NCI-H2171 treated with DMSO at 0.1 percent for 48 hours (cell line): ENCODE measurements at places on chromosomes 3 and 15.

- DNase-seq = no peak
These were observed 210.3 kb downstream of the RAP2B start for GRCh38 chr3:153372326-153372725.

DNA sequence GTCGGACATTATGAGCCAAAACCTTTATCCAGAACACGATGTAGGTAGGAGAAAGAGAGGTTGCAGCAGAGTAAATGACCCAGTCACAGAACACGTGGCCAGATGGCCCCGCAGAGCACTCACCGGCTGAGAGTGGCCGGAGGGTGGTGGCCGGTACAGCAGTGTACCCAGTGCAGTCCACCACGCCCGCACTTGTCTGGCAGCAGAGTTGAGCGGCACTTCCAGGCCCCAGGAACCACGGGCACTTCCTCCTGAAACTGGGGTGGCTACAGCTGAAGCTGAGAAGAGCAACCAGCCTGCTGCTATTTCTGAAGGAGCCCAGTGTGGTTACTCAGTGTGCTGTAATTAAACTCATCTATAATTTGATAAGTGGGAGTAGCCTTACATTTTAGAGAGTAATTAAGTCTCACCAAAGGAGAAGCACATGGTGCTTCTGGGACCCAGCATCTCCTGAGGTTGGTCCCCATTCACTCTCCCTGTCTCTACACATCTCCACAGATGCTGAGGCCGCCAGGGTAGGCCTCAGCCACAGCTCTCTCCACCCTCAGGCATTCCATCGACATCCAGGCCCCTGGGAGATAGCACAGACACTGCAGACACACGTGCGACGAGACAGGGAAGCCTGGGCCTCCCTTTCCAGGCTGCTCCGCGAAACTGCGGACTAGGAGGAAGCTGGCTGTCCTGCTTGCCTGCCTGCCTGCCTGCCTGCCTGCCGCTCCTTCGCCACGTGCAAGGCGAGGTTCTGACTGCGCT, 49.8 kb downstream of the BDH1 start:
- DNase-seq = no peak

- DNase-seq = no peak
These were observed 29.8 kb downstream of the CCR3 start for GRCh38 chr3:46272028-46272451.

DNA sequence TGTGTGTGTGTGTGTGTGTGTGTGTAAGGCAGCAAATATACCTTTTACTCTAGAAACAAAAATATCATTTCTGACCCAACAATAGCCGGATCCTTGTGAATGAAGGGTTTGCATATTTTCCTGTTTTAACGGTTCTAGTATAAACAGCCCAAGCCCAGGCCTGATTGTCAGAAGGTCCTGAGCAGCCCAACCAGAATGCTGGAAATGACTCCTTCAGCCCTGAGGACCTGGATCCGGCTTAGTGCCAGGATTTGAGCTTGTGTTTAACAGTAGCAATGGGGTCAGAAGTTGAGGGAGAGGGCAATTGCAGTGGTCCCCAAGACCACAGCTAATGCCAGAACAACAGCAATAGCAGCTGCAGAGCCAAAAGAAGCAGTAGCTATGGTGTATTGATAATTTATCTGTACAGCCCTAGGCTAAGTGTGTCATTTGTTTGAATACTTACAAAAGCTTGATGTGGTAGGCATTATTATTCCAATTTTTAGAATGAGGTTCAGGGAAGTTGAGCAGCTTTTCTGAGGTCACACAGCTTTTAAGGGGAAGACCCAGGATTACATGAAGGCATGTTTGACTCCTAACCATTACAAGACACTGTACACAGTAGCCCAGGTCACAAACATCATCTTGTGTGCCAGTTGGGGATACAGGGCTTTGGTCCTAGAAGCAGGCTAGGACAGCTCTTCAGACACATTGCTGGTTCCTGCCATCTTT, 12.8 kb downstream of the FOXL2 start:
- DNase-seq = no peak

DNA sequence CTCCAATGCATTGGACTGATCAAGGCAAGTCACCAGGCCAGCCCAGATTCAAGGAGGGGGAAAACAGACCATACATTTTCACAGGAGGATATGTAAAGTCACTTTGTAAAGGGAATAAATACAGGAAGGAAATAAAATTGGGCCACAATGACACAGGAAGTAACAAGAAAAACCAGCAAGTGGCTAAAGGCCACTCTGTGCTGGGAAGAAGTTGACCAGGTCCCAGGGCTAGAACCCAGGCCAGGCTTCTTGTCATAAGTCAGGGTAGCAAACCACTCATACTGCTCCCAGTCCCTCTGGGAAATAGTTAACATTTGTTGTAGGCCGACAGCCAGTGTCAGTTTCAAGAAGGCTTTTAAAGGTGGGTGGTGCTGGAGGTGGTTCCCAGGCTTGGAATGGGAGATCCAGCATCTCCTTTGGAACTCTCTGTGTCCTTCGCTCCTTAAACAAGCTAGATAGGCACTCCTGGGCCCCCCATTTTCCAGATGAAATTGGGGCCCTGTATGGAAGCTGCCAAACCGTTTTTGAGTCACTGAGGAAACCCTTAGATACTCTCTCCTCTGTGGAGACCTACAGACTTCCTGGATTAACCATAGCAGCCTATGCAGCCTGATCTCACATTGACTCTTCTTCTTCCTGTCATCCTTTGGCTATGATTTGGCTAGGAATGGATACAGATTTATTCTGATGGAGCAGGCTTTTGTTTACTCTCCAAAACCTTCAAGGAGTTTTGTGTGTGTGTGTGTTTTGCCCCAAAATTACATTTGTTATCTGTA, 14.7 kb upstream of the EDC3 start:
- no peak for DNase-seq

GRCh38 chr3:185825639-185826481, 1.0 kb upstream of the IGF2BP2 start:
- DNase-seq = peak; percentile 4

DNA sequence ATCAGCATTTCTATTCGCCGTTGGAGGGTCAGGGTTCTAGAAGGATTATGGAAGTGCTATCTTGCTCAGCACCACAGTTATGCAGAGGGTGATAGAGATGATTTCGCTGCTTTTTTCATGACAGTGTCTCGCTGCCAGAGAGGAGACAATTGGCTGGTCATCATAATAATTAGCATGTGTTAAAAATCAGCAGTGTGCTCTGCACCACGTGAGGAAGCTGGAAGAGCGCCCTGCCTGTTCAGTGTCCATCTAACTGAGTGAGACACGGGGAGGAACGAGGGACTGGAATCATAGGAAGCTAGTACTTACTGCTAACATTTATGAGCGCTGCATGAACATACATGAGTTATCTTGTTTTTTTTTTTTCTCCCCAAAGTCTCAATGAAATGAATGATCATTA, 116.2 kb upstream of the PLAAT1 start:
- no peak for DNase-seq

- DNase-seq = no peak
These were observed 1.8 kb upstream of the CEP97 start for GRCh38 chr3:101722394-101723173.

DNA sequence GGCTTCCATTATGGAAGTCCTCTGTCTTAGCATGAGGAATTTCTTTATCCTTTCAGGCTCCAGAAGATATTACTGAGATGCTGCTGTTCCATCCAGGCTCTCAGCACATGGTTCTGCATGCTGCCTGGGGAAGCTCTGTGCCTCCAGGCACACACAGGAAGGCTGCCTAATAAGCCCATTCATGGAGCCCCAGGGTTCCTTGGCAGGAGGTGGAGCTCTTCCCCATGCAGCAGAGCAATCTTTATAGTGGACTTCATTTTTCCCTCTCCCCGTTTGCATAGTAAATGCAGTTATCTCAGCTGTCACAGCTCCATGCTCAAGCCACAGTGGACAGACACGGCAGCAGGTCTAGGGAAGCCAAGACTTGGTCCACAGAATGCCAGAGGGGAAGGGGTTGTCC, 57.6 kb downstream of the BOC start:
- no peak for DNase-seq

DNA sequence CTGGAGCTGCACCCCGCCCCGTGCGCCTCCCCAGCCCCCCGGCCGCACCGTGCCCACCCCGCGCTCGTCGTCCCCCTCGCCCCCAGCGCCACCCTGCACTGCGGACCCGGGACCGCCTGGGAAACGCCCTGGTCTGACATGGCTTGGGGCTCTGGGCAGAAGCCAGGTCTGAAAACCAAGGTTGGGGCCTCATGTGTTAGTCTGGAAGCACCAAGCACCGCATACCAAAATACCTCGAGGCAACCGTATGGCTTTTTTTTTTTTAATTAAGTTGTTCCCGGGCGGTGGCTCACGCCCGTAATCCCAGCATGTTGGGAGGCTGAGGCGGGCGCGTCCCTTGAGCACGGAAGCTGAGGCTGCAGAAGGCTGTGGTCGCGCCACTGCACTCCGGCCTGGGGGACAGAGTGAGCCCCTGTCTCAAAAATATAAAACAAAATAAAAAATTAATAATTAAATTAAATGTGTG, 91.5 kb upstream of the CHD2 start:
- no peak for DNase-seq

- no peak for DNase-seq
These were observed 16.7 kb downstream of the DYNC1LI1 start for GRCh38 chr3:32553973-32554372.

DNA sequence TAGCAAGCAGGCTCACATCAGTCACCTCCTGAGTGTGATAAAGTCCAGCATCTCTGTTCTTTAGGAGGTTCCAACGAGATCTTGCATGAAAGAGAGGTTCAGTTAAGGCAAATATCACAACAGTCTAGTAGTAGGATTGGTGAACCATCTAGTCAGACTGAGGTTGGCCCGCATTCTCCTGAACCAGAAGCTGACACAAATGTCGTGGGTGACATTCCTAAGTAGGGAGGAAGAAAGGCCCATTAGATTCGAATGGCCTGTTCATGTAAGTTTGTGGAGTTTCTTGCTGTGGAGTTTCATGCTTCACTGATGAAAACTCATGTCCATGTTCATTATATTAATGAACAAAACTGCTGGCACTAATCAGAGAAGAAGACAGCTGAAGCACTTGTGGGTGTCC, 66.7 kb upstream of the XCR1 start:
- no peak for DNase-seq

DNA sequence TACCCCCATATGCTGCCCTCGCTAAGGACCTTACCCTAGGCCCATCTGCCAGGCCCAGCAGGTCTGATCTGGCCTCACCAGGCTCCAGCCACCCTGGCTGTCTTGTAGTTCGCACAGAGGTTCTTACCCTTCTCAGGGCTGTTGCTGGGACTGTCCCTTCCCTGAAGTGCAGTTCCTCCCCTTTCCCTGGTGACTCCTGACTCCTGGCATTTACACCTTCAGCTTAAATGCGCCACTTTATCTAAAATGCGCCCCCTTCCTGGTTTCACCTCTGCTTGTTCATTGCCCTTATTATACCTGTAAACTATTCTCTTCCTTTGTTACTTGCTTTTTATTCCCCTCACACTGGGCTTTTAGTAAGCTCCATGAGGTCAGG, 835 bp upstream of the TTLL3 start:
- DNase-seq = peak; percentile 28

DNA sequence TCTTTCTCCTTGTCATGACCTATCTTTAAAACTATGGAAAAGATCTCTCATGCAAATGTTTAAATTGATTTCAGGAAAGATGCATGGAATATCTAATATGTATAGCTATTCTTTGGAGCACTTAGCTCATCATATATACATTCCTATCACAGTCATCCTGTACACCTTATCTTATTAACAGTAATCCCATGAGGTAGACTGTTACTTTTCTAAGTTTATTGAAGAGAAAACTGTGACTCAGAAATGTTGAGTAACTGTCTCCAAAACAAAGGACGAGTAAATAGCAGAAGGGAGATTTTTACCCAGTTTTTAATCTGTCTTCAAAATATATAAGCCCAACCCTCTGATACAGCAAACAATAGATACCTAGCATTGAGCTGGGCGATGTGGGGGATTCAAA, 308.3 kb downstream of the GAP43 start:
- no peak for DNase-seq

- no peak for DNase-seq
These were observed 10.4 kb downstream of the COPG1 start for GRCh38 chr3:129259612-129260477.

DNA sequence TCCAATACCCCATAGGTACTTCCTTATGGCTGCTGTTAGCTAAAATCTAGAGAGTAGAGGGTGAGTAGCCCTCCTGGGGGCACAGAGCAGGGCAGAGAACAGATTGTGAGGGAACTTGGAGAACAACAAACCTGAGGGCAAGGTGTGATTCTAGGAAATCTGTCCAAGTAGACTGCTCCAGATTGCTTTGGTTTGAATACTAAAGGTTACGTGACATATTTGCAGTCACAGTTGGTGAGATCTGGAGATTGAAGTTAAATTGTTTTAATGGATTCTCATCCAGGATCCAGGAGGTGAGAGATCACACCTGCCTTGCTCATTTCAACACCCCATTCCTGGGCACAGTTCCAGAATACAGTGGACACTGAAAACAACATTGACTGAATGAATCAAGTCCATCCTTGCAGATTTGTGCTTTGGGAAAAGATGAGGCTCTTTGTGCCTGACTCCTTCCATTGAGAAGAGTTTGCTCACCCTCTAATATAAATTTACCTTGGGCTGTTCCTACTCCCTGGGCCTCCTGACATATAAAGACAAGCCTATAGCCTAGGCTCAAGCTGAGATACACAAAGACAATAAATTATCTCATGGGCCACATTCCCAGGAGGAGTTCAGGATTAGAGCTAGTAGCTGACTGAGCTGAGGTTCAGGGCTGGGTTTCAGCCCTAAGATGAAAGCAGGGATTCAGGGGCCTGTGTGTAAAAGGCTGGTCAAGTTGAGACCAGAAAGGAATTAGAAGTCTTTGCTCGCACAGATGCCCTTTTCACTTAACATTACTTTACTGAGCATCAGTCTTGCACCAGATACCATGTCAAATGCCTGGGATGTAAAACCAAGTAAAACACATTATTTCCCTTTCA, 400.9 kb upstream of the MCTP2 start:
- DNase-seq = no peak

DNA sequence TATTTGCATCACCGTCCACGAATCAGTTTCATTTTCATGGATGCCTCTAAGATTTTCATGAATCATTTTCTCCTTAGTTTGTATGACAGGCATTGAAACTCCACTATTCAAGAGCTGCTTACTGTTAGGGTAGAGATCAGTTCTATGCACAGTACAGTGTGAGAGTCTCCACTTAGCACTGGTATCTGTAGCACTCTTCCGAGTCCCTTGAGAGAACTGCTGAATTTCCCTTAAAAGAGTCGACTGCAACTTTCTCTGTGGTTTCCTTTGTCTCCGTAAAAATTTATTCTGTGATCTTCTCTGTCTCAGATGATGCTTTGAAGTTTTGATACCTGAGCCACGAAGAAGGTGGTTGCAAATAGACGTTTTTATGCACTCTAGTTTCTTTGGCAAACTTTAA, 14.8 kb downstream of the GTPBP8 start:
- no peak for DNase-seq

DNA sequence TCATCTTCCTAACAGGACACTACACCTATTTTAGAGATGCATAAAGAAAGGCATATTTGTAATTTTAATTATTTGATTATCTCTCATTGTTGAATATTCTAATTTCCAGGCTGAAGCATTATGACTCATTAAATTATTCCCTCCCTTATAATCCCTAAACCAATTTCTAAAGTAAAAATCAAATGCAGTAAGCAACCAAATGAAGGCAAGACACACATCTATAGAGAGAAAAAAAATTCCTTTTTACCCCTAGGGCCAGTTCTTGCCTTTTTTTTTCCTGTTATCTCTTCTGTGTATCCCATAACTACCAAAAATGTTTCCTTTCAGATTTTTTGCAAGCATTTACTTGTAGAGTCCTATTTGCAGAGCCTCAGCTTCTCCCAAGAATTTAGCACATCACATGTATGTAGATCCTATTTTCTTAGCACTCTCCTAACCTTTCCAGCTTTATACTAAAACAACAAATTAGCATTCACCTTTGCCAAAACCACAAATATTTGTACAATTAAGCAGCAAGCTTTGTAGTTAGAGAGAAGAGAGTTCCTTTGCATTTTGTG, 177.9 kb downstream of the SATB1 start:
- DNase-seq = no peak
